RWPE2 (cell line): ENCODE measurements at places on chromosomes 5 and 9.

DNA sequence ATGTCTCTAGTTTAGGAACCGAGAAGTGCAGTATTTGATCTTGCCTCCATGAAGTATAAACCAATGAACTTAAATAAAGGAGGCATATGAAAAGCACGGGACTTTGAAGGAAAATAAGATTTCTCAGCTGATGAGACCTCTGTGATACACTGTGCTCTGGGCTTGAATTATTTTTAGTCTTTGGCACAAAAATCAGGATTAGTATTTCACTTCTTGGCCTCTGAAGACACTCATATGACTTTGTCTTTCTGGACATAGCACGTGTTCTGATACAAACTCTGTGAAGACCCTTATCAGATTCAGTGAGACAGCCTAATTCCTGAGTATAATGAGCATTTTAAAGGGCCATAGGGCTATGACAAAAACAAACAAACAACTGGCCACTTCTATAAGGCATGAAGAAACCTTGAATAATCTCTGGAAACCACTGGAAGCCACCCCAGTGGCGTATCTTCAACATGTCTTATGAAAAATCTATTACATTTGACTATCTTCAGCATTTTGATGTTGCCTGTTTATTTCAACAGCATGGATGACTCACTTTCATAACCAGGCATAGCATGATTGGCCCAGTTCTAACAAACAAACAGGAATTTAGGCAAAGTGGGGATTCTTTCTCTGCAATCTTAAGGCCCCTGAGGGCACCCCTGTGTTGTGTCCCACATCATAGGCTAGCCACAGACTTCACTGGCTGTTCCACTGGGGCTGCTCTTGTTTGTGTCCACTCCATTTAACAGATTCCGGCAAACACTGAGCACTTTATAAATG lies 90.3 kb upstream of the ZNF462 start:
- DNase-seq: no peak

DNA sequence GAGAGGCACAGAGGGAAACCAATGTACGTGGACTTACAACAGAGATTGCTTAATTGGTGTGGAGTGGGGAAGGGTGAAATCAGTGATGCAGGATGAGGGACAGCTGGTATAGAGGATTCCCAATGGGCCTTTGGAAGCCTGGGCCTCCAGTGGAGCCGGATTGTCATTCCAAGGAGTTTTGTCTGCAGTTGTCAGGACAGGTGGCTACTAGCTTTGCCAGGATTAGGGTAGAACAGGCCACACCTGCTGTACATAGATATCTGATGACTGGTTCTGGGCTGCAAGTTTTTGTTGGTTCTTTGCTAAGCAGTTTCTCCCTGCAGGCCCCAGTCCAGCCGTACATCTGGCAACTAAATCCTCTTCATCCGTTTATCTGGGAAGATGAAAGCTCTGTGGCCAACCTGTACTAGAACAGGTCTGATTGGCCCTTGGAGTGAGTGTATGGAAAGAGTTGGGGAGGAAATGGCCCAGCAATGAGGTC lies 4.2 kb downstream of the SKP2 start:
- peak; percentile 82 for DNase-seq

DNA sequence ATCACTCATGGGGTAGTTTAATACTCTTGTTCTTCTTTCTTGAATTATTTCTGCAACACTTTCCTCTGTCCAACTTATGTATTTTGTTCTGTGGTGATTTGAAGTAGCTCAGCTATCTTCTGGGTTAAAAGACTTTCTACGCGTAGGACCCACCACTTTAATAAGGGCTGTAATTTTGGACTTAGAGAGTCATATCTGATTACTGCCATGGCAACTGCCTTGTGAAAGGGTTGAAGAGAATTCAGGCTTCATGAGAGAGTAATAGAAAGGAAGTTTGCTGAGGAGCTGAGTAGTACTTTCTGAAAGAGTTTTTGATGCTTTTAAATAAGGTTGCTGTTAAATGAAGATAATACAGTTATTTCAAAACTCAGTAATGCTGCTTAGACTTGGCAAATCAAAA lies 89.5 kb downstream of the TLE4 start:
- no peak for DNase-seq

- DNase-seq: no peak
Measured at GRCh38 chr5:174412941-174413340, 311.4 kb upstream of the MSX2 start.

DNA sequence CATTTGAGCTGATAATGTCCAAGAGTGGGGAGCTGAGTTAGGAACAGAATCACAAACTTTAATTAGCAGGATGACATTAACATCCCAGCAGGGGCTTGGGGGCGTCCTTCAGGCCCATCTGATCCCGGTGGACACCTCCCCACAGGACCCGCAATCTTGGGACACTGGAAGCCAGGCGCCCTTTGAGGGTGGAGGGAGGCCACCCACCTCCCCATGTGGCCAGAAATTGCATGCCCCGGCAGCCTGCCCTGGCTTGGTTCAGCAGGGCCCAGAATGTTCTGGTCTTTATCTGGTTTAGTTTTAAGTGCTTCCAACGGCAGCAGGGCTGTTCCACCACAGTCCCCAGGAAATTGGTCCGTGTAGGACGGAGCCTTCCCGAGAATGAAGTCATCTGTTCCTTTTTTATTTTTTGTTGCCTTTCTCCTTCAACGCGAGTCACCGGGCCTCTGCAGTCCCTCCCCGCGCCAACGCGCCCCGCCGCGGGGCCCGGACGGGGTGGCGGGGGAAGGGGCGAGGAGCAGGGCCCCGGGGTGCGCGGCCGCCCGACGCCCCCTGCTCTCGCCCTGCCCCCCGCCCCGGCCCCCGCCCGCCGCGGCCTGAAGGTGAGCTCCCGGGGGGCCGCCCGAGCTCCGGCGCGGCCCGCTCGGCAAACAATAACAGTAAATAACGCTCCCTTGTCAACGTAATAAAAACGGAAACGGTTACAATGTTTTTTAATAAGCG lies 207.9 kb downstream of the C9orf50 start:
- no peak for DNase-seq

DNA sequence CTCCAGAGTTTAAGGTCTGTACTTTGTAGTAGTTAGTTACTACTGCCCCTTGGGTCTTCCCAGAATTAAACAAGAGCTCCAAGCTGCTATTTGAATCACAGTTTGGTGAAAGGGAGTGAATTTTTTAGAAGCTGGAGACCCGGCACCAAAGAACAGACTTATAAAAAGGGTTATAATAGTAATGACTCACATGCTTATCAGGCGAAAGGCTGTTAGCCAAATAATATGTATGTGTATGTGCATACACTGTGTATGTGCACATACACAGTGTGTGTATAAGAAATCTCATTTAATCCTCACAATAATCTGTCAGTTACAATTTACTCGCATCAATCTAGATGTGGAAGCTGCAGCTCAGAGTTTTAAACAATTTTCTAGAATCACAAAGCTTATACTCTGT lies 59.5 kb upstream of the ITGA1 start:
- no peak for DNase-seq

DNA sequence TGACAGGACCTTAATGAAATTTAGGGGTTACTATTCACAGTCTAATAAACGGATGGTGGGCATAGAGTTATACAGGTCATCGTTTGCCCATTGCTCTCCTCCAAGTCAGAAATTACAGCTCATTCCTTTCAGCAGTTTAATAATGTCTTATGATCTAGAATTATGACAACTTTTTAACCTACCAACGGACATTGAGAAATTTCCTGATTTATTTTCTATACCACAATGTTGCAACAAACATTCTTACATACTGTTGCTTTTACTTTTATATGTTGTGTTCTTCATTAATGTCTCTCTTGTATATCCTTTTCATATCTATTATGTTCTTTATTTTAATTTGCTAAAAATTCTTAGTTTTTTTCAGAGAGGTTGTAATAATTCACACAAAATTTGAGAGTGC lies 152.8 kb upstream of the PRLR start:
- DNase-seq: no peak

- no peak for DNase-seq
Measured at GRCh38 chr5:65190328-65191053, 291.2 kb downstream of the ADAMTS6 start.

GRCh38 chr9:133368249-133368881 lies 7.5 kb downstream of the SURF4 start:
- DNase-seq: no peak

- DNase-seq: peak; percentile 25
Measured at GRCh38 chr9:36817160-36817834, 216.8 kb downstream of the PAX5 start.

- DNase-seq: no peak
Measured at GRCh38 chr9:71656496-71656895, 111.8 kb downstream of the CEMIP2 start.
